Hematopoietic multipotent progenitor cell treated with erythropoietin and hydrocortisone succinate and interleukin-3 and kit ligand, for 15 days (in vitro differentiated cells): ENCODE measurements at places on chromosomes 4 and X.
A peak's percentile ranks its signal among the peaks of the same experiment; 100 is the strongest.

DNA sequence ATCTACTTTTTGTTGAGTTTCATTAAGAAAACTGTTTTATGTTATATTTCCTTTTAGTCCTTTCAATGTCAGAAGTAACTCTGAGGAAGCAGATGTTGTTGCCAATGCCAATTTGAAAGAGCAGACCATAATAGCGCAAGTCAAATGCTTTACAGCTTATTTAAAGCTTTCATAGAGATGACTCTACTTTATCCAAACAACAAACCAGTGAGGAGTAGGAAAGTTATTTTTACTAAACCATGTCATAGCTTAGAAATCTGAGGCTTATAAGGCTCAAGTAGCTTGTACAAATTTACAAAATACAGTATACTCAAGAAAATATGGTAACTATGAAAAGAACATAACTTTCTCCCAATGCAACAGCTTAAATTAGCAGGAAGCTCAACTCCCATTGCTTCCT, 40.1 kb upstream of the SPOCK3 start:
- DNase-seq = no peak

- DNase-seq = no peak
These were observed 164.2 kb upstream of the NRK start for GRCh38 chrX:105658136-105658535.

DNA sequence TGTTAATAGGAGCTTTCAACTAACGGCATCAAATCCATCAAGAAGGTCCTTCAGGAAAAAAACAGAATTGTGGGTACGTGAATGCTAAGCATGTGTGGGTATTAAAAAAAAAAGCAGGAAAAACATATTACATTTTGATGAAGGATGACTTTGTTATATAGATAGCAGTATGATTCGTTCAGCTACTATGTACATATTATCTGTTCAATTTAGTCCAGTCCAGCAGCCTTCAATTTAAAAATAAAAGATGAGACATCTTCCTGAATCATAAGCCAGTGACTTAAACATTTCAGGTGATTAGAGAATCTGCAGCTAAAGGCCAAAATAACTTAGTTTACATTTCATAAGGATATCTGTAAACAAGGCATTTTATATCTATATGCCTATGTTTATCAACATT, 63.4 kb downstream of the LCORL start:
- no peak for DNase-seq

DNA sequence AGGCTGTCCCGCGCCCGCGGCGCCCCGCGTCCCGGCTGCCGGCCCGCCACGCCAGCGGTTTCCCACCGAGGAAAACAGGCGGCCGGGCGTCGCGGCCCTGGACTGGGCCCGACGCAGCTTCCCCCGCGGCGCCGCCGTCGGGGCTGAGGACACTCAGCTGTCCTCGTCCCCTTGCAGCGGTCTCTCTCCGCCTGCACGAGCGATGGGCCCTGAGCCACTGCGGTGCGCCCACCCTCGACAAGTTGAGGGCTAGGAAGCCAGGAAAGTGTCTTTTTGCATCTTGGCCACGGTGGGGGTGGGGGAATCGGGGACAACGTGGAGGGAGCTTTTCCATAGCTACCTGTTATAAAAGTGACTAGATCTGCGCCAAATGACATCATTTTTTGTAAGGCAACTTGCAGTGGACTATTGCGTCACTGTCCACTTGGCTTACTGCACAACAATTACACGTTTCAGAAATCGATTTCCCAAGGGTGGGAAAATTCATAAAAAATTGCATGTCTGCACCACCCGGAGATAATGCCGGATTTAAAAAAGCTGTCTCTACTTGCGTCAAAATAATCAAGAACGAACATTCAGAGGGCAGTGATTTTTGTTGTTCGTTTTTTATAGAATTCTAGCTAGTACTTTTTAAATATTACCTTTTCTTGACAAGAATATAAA, 1.1 kb downstream of the KLHL15 start:
- DNase-seq = peak; percentile 25

- DNase-seq = no peak
These were observed 34.8 kb downstream of the IGFBP7 start for GRCh38 chr4:57075367-57075766.

GRCh38 chr4:94852616-94853015, 94.9 kb downstream of the BMPR1B start:
- no peak for DNase-seq

DNA sequence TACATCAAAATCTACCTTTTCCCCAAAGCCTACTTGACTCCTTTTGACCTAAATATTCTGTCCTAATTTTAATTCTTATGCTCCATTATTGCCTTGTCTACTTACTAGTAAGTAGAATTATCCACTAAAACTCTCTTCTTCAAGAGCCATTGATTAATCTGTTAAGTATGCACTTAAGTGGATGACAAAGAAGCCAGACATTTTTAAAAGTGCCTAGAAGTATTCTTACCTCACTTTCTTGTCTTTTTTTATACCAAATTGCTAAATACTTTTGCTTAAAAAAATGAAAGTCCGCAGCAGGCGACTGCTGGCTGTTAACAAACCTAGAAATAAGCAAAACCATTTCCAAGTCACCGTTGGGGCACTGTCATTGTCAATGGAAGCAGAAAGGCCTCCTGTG, 20.1 kb upstream of the FRMPD4 start:
- DNase-seq = no peak

DNA sequence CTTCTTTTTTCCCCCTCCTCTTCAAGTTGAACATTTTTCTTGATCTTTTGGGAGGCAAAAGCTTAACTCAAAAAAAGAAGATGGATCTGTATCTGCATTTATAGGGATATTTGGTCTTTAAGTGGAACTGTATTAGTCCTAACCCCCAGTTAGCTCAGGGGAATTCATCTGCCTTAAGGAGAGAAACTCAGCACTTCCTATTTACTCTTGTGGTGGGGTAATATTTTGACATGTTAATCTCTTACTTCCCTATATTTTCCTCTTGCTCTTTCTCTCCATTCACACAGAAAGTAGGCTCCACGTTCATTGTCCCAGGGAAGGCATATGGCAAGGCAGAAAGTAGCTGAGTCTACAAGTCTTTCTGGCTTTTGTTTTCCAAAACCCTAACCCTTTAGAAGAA, 5.3 kb downstream of the LRRC66 start:
- DNase-seq = no peak

GRCh38 chrX:567891-568290, 62.7 kb upstream of the SHOX start:
- DNase-seq = no peak

DNA sequence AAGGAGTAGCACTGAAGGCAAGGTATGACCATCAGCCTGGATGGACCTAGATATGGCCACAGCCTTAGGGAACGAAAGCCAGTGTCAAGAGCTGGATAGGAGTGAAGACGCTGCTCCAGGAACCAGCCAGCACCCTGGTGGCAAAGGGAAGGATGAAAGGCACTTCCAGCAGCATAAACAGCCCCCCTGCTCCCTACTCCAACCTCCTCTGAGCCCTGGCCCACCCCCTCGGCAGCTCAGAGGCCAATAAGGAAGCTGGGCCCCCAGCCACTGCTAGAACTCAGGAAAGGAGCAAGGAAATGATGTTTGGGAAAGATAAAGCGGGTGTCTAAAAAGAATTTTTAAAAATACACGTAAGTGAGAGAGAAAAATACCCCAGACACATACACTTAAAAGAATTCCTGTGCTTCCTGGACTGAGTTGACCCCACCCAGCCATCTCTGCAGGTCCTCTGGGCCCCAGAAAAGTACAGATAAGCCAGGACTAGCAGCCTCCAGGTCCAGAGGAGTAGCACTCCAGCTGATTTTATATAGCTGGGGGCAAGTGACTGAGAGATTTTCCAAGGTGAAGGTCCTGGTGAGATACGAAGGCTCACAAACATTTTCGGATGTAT, 170.4 kb downstream of the SHROOM4 start:
- no peak for DNase-seq

DNA sequence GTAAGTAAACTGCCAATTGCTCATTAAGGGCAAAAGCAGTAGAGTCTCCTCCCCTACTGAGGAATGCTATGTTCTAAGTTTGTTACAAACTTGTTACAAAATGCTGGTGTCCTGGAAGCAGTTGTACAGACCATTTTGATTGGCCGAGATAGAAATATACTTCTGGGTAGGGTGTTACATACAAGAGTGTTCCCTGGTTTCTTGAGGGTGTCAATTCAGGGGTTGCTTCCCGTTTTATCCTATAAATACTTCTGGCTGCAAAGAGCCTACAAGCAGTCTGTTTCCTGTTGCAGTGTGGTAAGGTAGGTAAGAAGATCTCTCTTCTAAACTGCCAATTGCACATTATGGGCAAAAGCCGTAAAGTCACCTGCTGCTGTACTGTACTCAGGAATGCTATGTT, 5.7 kb downstream of the TRPC5OS start:
- DNase-seq = no peak

- no peak for DNase-seq
These were observed 1457.2 kb upstream of the PCDH7 start for GRCh38 chr4:29262986-29263385.

DNA sequence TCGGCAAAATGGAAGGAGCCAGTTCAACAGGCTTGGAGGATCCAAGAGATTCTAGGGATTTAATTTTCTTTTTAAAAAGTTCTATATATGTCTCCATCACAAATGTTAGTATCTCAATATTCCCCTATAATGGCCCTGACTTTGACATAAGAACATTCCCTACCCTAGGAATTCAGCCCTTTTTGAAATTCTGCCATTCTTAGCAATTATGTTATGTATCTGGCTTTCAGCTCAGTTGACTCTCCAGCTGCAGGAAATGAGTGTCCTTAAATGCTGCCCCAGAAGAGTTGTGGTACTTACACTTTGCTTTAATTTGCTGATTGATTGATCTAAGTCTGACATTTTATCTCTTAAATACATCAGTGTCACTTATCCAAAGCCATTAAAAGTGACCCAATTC, 1454.3 kb downstream of the FSTL5 start:
- DNase-seq = no peak

- no peak for DNase-seq
These were observed 355.8 kb downstream of the KLHL4 start for GRCh38 chrX:87873347-87873941.

DNA sequence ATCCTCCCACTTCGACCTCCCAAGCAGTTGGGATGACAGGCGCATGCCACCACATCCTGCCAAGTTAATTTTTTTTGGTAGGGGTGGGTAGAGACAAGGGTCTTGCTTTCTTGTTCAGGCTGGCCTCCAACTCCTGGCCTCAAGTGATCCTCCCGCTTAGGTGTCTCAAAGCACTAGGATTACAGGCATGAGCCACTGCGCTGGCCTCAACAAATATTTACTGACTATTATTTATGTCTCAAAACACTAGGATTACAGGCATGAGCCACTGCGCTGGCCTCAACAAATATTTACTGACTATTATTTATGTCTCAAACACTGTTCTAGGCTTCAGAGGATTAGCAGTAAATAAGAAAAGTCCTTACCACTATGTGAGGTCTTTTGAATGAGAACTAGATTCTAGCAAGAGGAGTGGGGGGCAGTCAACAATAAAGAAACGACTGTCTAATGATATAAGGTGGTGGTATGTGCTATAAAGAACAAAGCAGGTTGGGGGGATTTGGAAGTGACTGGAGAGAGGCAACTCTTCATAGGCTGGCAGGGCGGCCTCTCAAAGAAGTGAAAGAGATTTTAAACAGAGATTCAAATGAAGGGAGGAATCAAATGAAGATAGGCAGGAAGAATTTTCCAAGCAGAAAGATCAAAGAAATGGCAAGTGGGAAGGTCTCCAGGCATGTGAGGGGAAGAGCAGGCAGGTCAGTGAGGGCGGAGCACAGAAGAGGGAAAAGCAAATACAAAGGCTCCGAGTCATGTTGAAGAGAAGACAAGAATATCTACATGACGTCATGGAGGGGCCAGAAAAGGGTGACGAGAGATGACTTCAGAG, 12.7 kb upstream of the ACSL1 start:
- DNase-seq = no peak
